ENCODE measurements at places on chromosomes 12 and 14. TPM values are rescaled to one million over a fixed set of nuclear protein-coding genes. Genes with fewer than 3 reads are reported as not detected.

GLT1D1 gene
- 55.6 TPM for polyA plus RNA-seq

PWP1 gene
- polyA plus RNA-seq = 29.1 TPM

TAS2R9 gene
- polyA plus RNA-seq = not detected

STAC3 gene
- polyA plus RNA-seq = 7.0 TPM

CFAP73 gene
- not detected for polyA plus RNA-seq

GSG1 gene
- polyA plus RNA-seq = not detected

SPSB2 gene
- polyA plus RNA-seq = 6.6 TPM

PRB2 gene
- not detected for polyA plus RNA-seq

POMT2 gene
- polyA plus RNA-seq = 1.8 TPM

DACT1 gene
- polyA plus RNA-seq = not detected

NACA gene
- polyA plus RNA-seq = 1,102 TPM

COL2A1 gene
- polyA plus RNA-seq = not detected

DNAJC22 gene
- not detected for polyA plus RNA-seq

KLHL33 gene
- not detected for polyA plus RNA-seq

CLEC12A gene
- polyA plus RNA-seq = 412 TPM

CACNA2D4 gene
- polyA plus RNA-seq = 98.1 TPM

GPRC5D gene
- 0.49 TPM for polyA plus RNA-seq

PTPRQ gene
- not detected for polyA plus RNA-seq

MYF6 gene
- polyA plus RNA-seq = not detected

IFNG-AS1 gene
- not detected for polyA plus RNA-seq

CCDC59 gene
- polyA plus RNA-seq = 70.9 TPM

THTPA gene
- 18.0 TPM for polyA plus RNA-seq

CLEC6A gene
- polyA plus RNA-seq = 3.2 TPM

KTN1 gene
- polyA plus RNA-seq = 31.4 TPM

PTPRB gene
- polyA plus RNA-seq = not detected

TDRD9 gene
- 11.8 TPM for polyA plus RNA-seq

FAM181A gene
- not detected for polyA plus RNA-seq

ARF6 gene
- 117 TPM for polyA plus RNA-seq

KRT74 gene
- not detected for polyA plus RNA-seq

SPTLC2 gene
- 81.9 TPM for polyA plus RNA-seq

LTBP2 gene
- polyA plus RNA-seq = 0.04 TPM

GPRC5A gene
- not detected for polyA plus RNA-seq

TXNDC16 gene
- polyA plus RNA-seq = 4.1 TPM

PTPN6 gene
- polyA plus RNA-seq = 764 TPM

MYF5 gene
- polyA plus RNA-seq = not detected

MYH6 gene
- not detected for polyA plus RNA-seq

SLCO1B3 gene
- polyA plus RNA-seq = not detected

PLD4 gene
- polyA plus RNA-seq = 15.1 TPM

TCL1B gene
- polyA plus RNA-seq = not detected

HOXC13 gene
- polyA plus RNA-seq = not detected

TDG gene
- polyA plus RNA-seq = 22.4 TPM

HAL gene
- 29.2 TPM for polyA plus RNA-seq

ESR2 gene
- not detected for polyA plus RNA-seq

PLEKHG7 gene
- not detected for polyA plus RNA-seq

TOMM20L gene
- polyA plus RNA-seq = not detected

KANSL2 gene
- polyA plus RNA-seq = 9.2 TPM

DNAI7 gene
- not detected for polyA plus RNA-seq

RASSF8 gene
- 0.39 TPM for polyA plus RNA-seq

KRT72 gene
- polyA plus RNA-seq = not detected

GNPNAT1 gene
- 1.9 TPM for polyA plus RNA-seq
